Sigmoid colon (tissue), 7 donors: ENCODE measurements at places on chromosomes 6 and 20.
A peak's percentile ranks its signal among the peaks of the same experiment; 100 is the strongest.

DNA sequence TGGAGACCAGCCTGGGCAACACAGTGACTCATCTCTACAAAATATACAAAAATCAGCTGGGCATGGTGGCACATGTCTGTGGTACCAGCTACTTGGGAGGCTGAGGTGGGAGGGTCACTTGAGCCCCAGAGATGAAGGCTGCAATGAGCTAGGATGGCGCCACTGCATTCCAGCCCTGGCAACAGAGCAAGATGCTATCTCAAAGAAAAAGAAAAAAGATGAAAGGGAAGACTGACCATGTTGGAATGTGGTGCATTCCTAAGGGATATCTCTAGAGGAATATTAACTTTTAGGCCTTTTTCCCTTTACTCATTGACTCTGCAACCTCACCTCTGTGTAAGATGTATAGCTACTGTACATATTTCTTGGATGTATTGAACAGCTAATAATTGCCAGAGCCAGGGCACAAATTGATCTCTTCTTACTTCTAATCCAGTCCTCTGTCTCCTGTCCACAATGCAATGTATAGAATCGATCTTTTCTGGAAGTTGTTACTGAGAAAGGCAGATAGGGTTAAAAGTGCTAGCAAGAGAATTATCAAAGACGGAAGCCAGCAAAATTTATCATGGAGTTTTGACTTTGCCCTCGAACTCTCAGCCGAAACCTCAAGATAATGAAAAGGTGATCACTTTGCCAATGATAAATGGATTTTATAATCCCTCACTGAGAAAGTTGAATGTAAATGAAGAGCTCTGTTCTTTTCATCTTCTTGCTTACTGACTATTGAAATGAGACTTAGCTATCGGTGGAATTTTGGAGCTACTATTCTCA is 46.3 kb downstream of the GCNT2 start:
- DNase-seq: no peak
- peak overlapping the region; percentile 61 for H3K27ac ChIP-seq
- no peak overlapping the region for H3K4me3 ChIP-seq
- peaks cover 17% of the 10 kb centered on the region for H3K4me1 ChIP-seq
- H3K36me3 ChIP-seq: no peaks in the 10 kb centered on the region
- no peaks in the 10 kb centered on the region for H3K27me3 ChIP-seq

DNA sequence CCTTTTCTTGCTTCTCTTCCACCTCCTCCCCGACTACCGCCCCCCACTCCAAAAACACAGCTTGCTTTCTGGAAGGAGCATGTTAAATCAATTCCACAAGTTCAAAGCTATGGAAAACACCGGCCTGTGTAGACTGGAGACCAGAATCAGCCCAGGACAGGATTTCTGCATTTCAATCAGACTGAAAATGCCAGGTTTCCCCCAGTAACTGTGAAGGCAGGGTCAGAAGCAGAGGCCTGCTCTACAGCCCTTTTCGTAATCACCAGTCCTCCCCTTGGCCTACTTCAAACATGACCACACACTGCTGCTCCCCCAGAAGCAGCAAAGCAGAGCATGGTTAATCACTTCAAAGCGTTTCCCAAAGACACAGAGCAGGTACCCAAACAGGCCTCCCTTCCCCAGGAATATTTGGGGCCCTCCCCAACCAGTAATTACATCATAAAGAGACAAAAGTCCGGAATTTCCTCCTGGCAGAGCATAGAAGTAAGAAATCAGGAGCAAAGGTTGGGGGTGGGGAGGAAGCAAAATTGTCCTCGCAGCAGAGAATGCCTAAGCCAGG is 38.4 kb downstream of the ZMYND8 start:
- H3K4me1 ChIP-seq: no peaks in the 10 kb centered on the region
- H3K36me3 ChIP-seq: no peaks in the 10 kb centered on the region
- no peaks in the 10 kb centered on the region for H3K27me3 ChIP-seq
- peak overlapping the region; percentile 97 for H3K27ac ChIP-seq
- DNase-seq: peak; percentile 82

GRCh38 chr6:104013312-104013971 is 846.3 kb downstream of the HACE1 start:
- H3K27me3 ChIP-seq: no peaks in the 10 kb centered on the region
- no peak overlapping the region for H3K27ac ChIP-seq
- no peak overlapping the region for H3K4me3 ChIP-seq
- DNase-seq: no peak
- no peaks in the 10 kb centered on the region for H3K36me3 ChIP-seq

DNA sequence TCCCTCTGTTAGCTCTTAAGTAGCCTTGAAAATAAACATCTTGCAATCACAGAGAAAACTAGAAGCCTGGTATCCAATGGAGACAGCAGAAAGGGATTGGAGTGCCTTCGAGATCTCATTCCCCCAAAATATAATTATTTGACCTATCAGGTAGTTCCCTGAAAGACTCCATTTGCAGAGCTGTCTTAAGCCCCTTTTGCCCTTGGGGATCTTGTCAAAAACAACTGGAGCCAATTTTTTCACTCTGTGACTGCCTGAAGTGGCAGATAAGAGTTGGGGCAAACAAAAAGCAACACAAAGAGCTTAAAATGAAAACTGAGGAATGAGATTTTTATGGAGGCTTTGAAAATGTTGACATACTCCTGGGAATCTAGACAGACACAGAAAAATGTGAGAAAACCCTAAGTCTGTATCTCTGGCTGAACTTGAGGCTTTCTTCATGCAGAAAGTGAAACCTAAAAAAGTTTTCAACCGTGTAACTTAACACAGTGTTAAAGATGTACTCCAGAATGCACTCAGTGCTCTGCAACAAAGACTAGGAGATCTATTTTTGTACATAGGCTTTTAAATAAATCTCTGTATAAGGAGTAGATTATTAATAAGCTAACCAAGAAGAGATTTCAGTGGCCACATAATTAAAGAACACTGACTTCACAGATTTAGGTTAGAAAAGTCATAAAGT is 971.1 kb upstream of the MAN1A1 start:
- no peaks in the 10 kb centered on the region for H3K4me1 ChIP-seq
- no peaks in the 10 kb centered on the region for H3K27me3 ChIP-seq
- H3K4me3 ChIP-seq: no peak overlapping the region
- no peak overlapping the region for H3K27ac ChIP-seq

DNA sequence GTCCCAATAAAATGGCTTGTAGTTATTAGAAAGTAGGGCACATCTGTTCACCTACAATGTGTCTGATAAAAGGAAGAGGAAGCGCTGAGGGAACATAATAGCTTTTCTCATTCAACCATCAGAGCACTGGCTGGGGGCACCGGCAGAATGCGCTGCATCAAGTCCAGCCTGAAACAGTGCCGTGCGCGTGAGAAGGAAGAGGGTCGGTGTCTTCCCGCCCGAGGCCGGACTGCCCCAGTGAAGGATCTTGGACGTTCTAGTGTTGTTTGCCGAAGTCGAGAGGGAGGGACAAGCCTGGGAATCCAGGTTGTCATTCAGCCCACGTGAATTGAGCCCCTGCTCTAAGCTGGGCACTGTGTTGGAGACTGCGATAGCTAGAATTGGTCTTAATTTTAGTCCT is 61.7 kb upstream of the MPC1 start:
- H3K27me3 ChIP-seq: no peaks in the 10 kb centered on the region
- no peaks in the 10 kb centered on the region for H3K4me1 ChIP-seq
- DNase-seq: no peak
- no peaks in the 10 kb centered on the region for H3K36me3 ChIP-seq
- no peak overlapping the region for H3K27ac ChIP-seq

DNA sequence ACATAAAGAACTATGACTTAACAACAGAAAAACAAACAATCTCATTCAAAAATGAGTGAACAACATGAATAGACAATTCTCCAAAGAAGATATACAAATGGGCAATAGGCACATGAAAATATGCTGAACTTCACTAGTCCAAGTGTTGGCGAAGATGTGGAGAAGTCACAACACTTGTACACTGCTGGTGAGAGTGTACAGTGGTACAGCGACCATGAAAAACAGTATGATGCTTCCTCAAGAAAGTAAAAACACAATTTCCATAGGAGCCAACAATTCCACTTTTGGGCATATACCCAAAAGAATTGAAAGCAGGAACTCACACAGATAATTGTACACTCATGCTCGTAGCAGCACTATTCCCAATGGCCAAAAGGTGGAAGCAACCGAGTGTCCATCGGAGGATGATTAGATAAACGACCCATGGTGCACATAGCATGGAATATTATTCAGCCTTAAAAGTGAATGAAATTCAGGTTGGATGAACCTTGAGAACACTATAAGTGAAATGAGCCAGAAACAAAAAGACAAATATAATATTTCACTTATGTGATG is 6.6 kb downstream of the HLA-F start:
- peaks cover 9% of the 10 kb centered on the region for H3K36me3 ChIP-seq
- H3K4me1 ChIP-seq: peaks cover 12% of the 10 kb centered on the region
- DNase-seq: no peak
- H3K27me3 ChIP-seq: no peaks in the 10 kb centered on the region
- no peak overlapping the region for H3K27ac ChIP-seq
- H3K4me3 ChIP-seq: no peak overlapping the region

- H3K27me3 ChIP-seq: no peaks in the 10 kb centered on the region
- H3K27ac ChIP-seq: no peak overlapping the region
- peak; percentile 24 for DNase-seq
- no peaks in the 10 kb centered on the region for H3K36me3 ChIP-seq
- H3K4me1 ChIP-seq: no peaks in the 10 kb centered on the region
Observed at GRCh38 chr6:41958022-41958856, 16.6 kb upstream of the CCND3 start.

- H3K36me3 ChIP-seq: no peaks in the 10 kb centered on the region
- no peak overlapping the region for H3K27ac ChIP-seq
- DNase-seq: no peak
- no peaks in the 10 kb centered on the region for H3K4me1 ChIP-seq
- H3K27me3 ChIP-seq: no peaks in the 10 kb centered on the region
Observed at GRCh38 chr6:113149511-113149910, 707.6 kb upstream of the MARCKS start.

DNA sequence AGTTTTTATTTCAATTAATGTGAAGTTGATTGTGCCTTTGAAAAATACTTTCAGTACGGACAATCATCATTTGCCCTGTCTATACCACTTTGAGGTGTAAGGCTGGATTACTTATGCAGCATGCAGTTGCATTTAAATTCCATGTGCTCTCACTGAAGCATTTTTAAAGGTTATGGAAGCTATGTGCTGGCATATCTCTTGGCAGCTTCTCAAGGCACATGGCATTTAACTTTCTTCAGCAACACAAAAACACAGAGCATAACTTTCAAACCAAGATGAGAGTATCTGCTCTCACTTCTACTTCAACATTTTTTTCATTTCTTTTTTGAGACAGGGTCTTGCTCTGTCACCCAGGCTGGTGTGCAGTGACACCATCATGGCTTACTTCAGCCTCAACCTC is 360.6 kb upstream of the RUNX2 start:
- H3K36me3 ChIP-seq: no peaks in the 10 kb centered on the region
- DNase-seq: no peak
- H3K27ac ChIP-seq: no peak overlapping the region
- H3K4me1 ChIP-seq: peaks cover 13% of the 10 kb centered on the region
- no peak overlapping the region for H3K4me3 ChIP-seq

GRCh38 chr6:166026586-166027126 is 141.0 kb downstream of the TBXT start:
- no peaks in the 10 kb centered on the region for H3K27me3 ChIP-seq
- no peak overlapping the region for H3K4me3 ChIP-seq
- H3K4me1 ChIP-seq: no peaks in the 10 kb centered on the region
- no peak for DNase-seq
- H3K36me3 ChIP-seq: no peaks in the 10 kb centered on the region

DNA sequence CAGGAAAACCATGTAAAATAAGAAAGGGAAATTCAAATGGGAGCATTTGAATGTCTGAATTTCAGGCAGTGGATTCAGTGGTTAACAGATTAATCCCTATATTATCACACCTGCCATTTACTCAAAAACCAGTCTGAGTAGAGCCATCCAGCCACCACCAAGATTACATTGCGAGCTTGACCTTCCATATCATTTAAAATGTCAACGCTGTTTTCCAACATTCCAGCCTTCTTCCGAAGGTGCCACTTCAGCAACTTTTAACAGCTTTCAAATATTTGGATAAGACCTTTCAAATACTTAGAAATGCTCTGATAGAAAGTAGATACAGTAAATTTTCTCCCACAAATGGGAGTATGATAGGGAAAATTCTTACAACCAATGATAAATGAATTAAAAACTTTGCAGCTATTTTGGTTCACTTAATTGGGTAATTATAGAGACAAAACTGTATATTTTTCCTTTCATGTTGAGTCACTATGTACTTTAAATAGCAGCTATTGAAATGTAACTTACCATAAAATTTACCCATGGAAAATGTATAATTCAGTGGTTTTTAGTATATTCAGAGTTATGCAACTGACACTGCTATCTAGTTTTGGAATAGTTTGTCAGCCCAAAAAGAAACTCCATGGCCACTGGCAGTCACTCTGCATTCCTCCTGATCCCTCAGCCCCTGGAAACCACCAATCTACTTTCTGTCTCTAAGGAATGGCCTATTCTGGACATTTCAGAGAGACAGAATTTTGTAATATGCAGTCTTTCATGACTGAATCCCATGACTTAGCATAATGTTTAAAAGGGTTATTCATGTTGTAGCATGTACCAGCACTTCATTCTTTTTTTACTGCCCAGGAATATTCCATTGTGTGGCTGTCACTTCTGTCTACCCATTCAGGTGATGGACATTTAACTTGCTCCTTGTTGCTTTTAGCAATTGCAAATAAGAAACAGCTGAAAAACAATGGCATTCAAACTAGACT is 21.5 kb downstream of the EZR start:
- H3K36me3 ChIP-seq: no peaks in the 10 kb centered on the region
- no peak for DNase-seq
- no peak overlapping the region for H3K4me3 ChIP-seq
- peaks cover 28% of the 10 kb centered on the region for H3K4me1 ChIP-seq
- no peak overlapping the region for H3K27ac ChIP-seq
- no peaks in the 10 kb centered on the region for H3K27me3 ChIP-seq

GRCh38 chr20:3021327-3021726 is 22.1 kb upstream of the GNRH2 start:
- H3K36me3 ChIP-seq: peaks cover 22% of the 10 kb centered on the region
- no peak for DNase-seq
- H3K4me1 ChIP-seq: no peaks in the 10 kb centered on the region
- no peak overlapping the region for H3K27ac ChIP-seq
- H3K27me3 ChIP-seq: no peaks in the 10 kb centered on the region

DNA sequence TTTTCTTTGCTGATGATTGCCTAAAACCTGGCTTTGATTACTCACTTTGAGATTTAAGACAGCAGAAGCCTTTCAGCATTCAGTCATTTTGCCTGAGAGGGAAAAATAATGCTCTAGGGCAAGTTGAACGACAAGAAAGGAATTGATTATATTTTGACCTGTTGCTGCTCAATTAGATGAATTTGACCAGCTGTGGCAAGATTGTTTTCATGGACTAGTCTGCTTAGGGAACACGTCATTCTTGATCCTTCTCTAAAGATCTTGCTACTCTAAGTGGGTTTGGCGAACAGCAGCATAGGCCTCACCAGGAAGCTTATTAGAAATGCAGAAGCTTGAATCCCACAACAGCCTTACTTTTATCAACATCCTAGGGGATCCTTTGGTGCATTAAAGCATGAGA is 59.7 kb upstream of the PHACTR1 start:
- no peaks in the 10 kb centered on the region for H3K36me3 ChIP-seq
- no peaks in the 10 kb centered on the region for H3K27me3 ChIP-seq
- no peak overlapping the region for H3K4me3 ChIP-seq
- no peaks in the 10 kb centered on the region for H3K4me1 ChIP-seq
- no peak for DNase-seq

- H3K4me1 ChIP-seq: peaks cover 7% of the 10 kb centered on the region
- no peak overlapping the region for H3K27ac ChIP-seq
- no peaks in the 10 kb centered on the region for H3K27me3 ChIP-seq
- no peak overlapping the region for H3K4me3 ChIP-seq
Observed at GRCh38 chr20:43960231-43960630, 45.6 kb downstream of the TOX2 start.

GRCh38 chr6:105560611-105561066 is 157.8 kb upstream of the PREP start:
- no peak overlapping the region for H3K4me3 ChIP-seq
- H3K27me3 ChIP-seq: no peaks in the 10 kb centered on the region
- no peak for DNase-seq
- H3K27ac ChIP-seq: no peak overlapping the region
- no peaks in the 10 kb centered on the region for H3K4me1 ChIP-seq
